ENCODE measurements at places on chromosomes 16 and 17. TPM values are rescaled to one million over a fixed set of nuclear protein-coding genes. Genes with fewer than 3 reads are reported as not detected.

- peaks cover 17% of the 10 kb centered on the region for H3K27me3 ChIP-seq
- no peaks in the 10 kb centered on the region for H3K36me3 ChIP-seq
- no peak for DNase-seq
- H3K4me3 ChIP-seq, result no peak overlapping the region
- H3K4me1 ChIP-seq, result peaks cover 13% of the 10 kb centered on the region
Measured at GRCh38 chr17:72034000-72034399, 86.8 kb upstream of the SOX9 start.

DNA sequence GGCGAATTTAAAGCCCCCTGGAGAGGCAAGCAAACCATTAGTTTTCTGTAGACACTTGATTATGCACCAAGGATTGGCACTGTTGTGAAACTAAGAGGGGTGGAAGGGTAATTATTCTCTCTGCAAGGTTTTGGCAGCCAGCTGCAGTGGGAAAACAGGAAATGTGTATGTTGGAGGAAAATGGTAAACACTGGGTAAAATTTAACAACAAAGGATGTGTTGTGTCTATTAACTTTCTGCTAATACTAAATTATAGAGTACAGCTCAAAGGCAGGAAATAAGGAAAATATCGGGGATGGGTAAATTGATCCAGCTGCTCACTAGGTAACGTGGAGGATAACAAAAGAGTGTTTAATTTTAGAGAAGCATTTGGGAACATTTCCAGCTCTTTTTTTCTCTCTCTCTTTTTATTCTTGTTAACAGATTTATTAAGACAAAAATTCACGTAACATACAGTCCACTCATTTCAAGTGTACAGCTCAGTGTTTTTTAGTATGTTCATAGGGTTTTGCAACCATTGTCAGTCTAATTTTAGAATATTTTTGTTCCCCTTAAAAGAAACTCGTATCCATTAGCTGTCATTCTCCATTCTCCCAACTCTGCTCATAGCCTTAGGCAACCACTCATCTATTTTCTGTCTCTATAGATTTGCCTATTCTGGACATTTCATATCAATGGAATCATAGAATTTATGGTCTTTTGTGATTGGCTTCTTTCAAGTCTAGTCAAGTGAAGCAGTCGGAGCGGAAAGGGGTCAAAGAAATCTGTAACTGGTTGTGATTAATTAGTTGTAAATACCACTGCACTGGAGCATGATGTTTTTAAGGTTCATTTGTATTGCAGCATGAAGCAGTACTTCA lies 41.8 kb downstream of the TANGO6 start:
- H3K4me3 ChIP-seq, result no peak overlapping the region
- no peaks in the 10 kb centered on the region for H3K27me3 ChIP-seq
- no peak overlapping the region for H3K27ac ChIP-seq
- peaks cover 10% of the 10 kb centered on the region for H3K36me3 ChIP-seq
- DNase-seq, result no peak

DNA sequence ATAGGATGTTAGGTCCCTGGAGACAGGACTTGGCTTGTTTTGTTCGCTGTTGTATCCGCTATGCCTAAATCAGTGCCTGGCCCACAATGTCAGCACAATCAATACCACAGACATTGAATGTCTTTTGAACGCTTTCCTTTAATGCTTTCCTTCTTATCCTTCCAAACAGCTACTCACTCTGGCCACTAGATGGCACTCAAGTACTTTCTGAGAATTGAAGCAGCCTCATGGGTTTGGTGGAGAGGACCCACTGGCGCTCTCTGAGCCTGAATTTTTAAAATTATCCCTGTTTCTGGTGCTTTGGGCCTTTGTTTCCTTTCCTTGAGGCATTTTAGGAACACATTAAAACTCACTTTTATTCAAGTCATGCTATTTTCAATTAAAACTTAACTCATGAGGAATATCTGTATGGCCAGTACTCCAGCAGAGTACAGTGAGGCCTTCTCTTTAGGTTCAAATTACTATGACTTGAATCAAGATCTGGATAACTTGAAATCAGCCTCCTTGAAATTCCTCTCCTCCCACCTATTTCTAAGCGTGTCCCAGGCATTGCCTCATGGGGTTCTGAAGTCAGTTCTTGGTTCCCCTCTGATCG lies 3.2 kb upstream of the NLRP1 start:
- peaks cover 11% of the 10 kb centered on the region for H3K4me1 ChIP-seq
- no peak overlapping the region for H3K4me3 ChIP-seq
- peaks cover 4% of the 10 kb centered on the region for H3K27me3 ChIP-seq
- no peak overlapping the region for H3K27ac ChIP-seq
- H3K36me3 ChIP-seq, result no peaks in the 10 kb centered on the region

DNA sequence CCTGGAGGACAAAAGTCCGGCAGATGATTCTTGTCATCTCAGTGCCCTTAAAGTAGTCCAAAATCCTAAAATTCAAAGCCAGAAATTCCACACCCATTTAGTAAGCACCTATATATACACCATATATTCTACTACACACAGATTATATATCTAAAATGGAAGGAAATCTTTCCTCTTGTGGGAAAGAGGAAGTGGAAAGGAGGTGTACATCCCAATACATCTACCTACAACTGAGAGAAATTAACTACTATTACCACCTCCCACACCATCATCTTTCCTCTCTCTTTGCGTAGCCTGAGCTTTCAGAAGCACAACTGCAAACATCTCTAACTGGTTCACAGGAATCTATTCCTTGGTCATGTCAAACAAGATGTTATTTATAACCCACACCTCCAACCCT lies 5.4 kb upstream of the ITGA2B start:
- H3K27ac ChIP-seq, result no peak overlapping the region
- no peaks in the 10 kb centered on the region for H3K27me3 ChIP-seq
- peaks cover 26% of the 10 kb centered on the region for H3K36me3 ChIP-seq
- no peak overlapping the region for H3K4me3 ChIP-seq
- no peak for DNase-seq
- H3K4me1 ChIP-seq, result no peaks in the 10 kb centered on the region

GRCh38 chr17:66677201-66677981 lies 157.5 kb upstream of the CACNG5 start:
- no peak overlapping the region for H3K27ac ChIP-seq
- no peaks in the 10 kb centered on the region for H3K27me3 ChIP-seq
- peaks cover 14% of the 10 kb centered on the region for H3K4me1 ChIP-seq
- peaks cover 8% of the 10 kb centered on the region for H3K36me3 ChIP-seq
- no peak overlapping the region for H3K4me3 ChIP-seq
- no peak for DNase-seq

DNA sequence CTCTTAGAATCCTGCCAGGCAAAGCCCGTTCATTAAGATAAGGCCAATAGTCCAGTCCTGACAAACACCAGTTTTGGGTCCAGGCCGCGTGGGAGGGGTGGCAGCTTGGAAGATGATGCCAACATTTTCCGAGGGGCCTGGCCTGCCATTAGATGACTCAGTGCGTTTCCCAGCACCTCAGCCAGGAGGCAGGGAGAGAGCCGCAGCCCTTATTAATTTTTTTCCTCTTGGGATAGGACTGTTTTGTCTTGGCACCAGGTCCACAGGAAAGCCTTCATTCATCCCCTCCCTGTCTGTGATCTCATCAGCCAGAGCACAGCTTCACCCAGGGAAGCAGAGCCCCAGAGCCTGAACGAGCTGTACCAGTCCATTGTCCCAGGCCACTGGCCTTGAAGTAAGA lies 4.7 kb upstream of the NDEL1 start:
- no peak overlapping the region for H3K4me3 ChIP-seq
- H3K4me1 ChIP-seq, result peaks cover 7% of the 10 kb centered on the region
- no peaks in the 10 kb centered on the region for H3K36me3 ChIP-seq
- DNase-seq, result no peak
- H3K27ac ChIP-seq, result no peak overlapping the region

Gene KCNJ12
- total RNA-seq, result 2.3 TPM

- H3K27me3 ChIP-seq, result no peaks in the 10 kb centered on the region
- H3K27ac ChIP-seq, result no peak overlapping the region
- peak; percentile 76 for DNase-seq
- no peaks in the 10 kb centered on the region for H3K4me1 ChIP-seq
Measured at GRCh38 chr16:9351440-9351839, 260.0 kb downstream of the HAPSTR1 start.

GRCh38 chr17:34318474-34318873 lies 761 bp upstream of the CCL8 start:
- H3K36me3 ChIP-seq, result no peaks in the 10 kb centered on the region
- H3K4me3 ChIP-seq, result no peak overlapping the region
- H3K27ac ChIP-seq, result no peak overlapping the region
- peaks cover 12% of the 10 kb centered on the region for H3K4me1 ChIP-seq
- DNase-seq, result no peak

Gene SOX9
- 1.9 TPM for total RNA-seq

DNA sequence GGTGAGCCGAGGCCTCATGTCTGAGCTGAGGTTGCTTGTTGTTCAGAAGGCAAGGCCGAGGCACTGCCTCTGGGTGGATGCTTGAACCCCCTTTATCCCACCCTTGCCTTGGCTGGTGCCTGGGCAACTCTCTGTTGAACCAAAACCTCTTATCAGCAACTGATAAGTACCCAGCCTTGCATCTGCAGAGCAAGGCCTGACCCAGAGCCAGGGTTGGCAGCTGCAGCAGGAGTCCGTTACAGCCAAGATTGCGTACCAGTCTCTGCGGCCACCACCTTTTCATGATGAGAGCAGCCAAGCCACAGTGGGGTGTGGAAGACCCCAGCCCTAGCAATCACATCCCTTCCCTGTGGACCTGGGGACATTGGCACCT lies 118.3 kb downstream of the RAB11FIP4 start:
- H3K4me3 ChIP-seq, result no peak overlapping the region
- no peaks in the 10 kb centered on the region for H3K4me1 ChIP-seq
- peaks cover 20% of the 10 kb centered on the region for H3K27me3 ChIP-seq
- no peak for DNase-seq
- H3K27ac ChIP-seq, result no peak overlapping the region
- no peaks in the 10 kb centered on the region for H3K36me3 ChIP-seq

DNA sequence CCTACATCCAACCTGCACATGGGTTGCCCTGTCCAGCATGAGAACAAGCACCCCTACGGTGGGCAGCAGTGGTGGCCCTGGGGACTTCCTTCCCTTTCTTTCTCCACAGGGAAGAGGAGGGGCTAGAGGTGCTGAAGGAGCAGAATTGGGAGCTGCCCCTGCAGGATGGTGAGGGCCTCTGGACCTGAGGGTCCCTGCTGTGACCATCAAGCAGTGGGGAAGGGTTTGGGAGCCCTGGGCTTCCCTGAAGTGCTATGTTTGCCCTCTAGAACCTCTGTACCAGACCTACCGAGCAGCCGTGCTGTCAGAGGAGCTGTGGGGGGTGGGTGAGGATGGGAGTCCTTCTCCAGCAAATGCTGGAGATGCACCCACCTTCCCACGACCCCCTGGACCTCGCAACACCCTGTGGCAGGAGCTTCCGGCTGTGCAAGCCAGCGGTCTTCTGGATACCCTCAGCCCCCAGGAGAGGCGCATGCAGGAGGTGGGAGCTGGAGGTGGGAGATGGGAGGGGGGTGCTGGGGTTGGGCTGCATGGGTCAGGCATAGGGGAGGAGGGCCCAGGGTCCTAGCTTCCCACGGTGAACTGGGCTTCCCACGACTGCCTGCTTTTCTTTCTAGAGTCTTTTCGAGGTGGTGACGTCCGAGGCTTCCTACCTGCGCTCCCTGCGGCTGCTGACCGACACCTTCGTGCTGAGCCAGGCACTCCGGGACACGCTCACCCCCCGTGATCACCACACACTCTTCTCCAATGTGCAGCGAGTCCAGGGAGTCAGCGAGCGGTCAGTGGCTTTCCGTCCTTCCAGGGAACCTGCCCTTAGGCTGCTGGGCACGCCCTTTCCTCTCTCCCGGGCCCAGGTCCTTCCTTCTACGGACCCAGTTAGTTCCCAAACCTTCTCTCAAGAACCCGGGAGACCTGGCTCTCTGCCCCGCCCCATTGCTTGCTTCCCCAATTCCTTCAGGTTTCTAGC lies 5.0 kb downstream of the ARHGEF15 start:
- H3K27me3 ChIP-seq, result peaks cover 48% of the 10 kb centered on the region
- H3K4me3 ChIP-seq, result peak overlapping the region; percentile 22
- H3K36me3 ChIP-seq, result no peaks in the 10 kb centered on the region
- DNase-seq, result no peak

Gene CDH1
- 0.21 TPM for total RNA-seq

DNA sequence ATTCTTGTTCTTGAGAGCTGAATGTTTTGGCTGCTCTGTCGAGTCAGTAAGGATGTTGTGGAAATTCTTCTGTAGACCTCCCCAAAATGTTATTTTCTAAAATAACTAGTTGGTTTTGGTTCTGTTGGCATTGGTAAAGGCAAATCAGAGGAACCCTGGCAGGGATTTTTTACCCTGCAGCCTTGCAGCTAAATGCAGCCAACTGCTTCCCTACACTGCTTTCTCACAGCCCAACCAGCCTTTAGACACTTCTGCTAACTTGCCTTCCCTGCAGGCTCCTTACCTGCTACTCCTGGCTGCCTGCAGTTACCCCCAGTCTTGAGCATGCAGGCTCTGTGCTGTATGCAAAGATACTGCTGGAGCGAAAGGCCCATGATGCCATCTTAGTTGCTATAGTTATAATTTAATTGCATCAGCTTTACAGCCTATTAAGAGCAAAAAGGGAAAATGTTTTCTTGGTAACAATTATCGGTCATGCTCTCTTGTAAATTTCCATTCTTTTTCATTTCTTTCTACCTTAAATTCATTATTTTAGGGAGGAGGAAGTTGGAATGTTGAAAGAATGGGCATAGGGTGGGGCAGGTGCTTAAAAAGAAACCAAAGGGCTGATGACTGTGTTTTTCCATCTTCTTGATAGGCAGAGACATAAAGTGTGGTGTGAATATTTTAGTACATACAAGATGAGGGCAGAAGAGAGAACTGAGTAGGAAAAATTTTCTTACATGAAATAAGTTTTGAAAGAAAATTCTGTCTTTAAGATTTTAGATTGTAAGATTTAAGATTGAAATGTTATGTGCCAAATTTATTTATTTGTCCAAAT lies 20.0 kb downstream of the NUP93 start:
- peaks cover 10% of the 10 kb centered on the region for H3K36me3 ChIP-seq
- peaks cover 62% of the 10 kb centered on the region for H3K4me1 ChIP-seq
- no peaks in the 10 kb centered on the region for H3K27me3 ChIP-seq
- DNase-seq, result no peak
- H3K27ac ChIP-seq, result peak overlapping the region; percentile 69
- no peak overlapping the region for H3K4me3 ChIP-seq

Gene C1QTNF8
- total RNA-seq, result not detected

Gene CLDN7
- 0.89 TPM for total RNA-seq

Gene GJC1
- total RNA-seq, result 40.6 TPM

Gene TP53TG3C
- total RNA-seq, result not detected

Gene RRAD
- 0.89 TPM for total RNA-seq

DNA sequence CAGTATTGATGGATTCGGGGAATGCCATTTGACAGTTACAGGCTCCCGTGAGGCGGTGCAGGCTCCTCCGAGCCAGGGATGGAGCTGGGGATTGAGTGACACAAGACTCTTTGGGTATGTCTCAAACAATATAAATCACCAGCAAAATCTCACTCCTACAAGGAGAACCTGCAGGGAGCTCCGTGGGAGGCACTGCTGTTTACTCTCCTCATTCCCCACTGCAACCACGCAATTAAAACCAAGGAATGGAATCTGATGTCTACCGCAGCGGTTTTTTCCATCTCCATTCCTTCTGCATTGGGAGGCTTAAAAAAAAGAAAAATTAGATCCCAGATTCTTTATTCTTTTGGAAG lies 157.9 kb downstream of the WWOX start:
- H3K27me3 ChIP-seq, result no peaks in the 10 kb centered on the region
- H3K4me3 ChIP-seq, result peak overlapping the region; percentile 15
- no peaks in the 10 kb centered on the region for H3K36me3 ChIP-seq
- DNase-seq, result no peak
- H3K27ac ChIP-seq, result peak overlapping the region; percentile 54

GRCh38 chr16:27168790-27169189 lies 34.5 kb upstream of the KDM8 start:
- H3K27ac ChIP-seq, result no peak overlapping the region
- no peak overlapping the region for H3K4me3 ChIP-seq
- no peaks in the 10 kb centered on the region for H3K36me3 ChIP-seq
- no peak for DNase-seq

- peak overlapping the region; percentile 94 for H3K27ac ChIP-seq
- no peak overlapping the region for H3K4me3 ChIP-seq
- peaks cover 78% of the 10 kb centered on the region for H3K4me1 ChIP-seq
- H3K27me3 ChIP-seq, result no peaks in the 10 kb centered on the region
- H3K36me3 ChIP-seq, result peaks cover 6% of the 10 kb centered on the region
Measured at GRCh38 chr17:75681289-75681688, 14.2 kb downstream of the SAP30BP start.
